Body of pancreas (tissue), 4 donors: ENCODE measurements at places on chromosomes 5 and 9. TPM values are rescaled to one million over a fixed set of nuclear protein-coding genes. Genes with fewer than 3 reads are reported as not detected.

DNA sequence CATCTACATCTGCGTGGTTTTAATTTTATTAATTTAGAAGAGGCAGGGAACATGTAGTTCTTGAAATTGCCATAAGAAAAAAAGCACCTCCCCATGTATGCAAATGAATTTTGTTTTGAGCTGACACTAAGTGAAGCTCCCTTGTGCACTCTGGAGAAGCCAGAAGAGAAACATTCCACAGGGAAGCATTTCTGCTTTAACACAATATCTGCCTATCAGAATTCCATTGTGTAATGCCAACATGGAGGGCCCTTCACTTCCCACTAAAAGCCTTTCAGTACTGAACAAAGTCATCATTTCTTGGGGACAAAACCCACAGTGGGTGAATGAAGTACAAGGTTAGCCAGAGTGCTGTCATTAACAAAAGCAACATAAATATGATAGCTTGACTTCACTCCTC, 59.7 kb downstream of the PRELID2 start:
- no peak for DNase-seq

The PCDHGA2 gene
- total RNA-seq = 2.0 TPM

DNA sequence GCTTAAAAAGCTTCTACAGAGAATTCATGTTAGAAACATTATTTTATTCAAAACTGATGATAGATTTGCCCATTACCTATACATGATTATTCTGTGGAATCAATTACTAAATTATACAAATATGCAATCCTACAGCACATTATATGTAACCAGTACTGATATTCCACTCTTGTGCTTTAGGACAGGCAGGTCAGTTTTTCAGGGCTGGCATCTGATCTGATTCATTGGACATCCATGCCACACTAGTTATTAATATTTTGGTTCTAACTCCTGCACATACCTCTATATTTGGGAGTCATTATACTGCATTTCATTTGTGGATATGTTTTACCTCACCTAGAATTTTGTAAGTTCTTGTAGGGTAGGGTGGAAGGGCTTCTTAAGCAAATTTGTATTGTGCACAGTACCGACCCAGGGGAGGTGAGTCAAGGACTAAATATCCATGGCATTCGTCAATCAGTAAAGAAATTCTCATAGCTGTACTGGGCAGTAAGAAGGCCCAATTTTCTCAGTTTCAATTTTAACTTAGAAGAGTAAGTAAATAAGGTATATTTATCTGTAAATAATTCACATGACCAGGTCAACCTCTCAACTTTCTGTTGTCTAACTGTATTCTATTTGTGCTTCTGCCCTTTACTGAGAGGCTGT, 33.5 kb downstream of the ELOVL7 start:
- no peak for DNase-seq

The LCN1 gene
- not detected for total RNA-seq

- DNase-seq = no peak
Measured at GRCh38 chr5:53378590-53379247, 101.7 kb upstream of the FST start.

- DNase-seq = no peak
Measured at GRCh38 chr5:54621709-54622108, 104.2 kb downstream of the SNX18 start.

GRCh38 chr5:111999286-111999685, 242.3 kb upstream of the NREP start:
- no peak for DNase-seq

DNA sequence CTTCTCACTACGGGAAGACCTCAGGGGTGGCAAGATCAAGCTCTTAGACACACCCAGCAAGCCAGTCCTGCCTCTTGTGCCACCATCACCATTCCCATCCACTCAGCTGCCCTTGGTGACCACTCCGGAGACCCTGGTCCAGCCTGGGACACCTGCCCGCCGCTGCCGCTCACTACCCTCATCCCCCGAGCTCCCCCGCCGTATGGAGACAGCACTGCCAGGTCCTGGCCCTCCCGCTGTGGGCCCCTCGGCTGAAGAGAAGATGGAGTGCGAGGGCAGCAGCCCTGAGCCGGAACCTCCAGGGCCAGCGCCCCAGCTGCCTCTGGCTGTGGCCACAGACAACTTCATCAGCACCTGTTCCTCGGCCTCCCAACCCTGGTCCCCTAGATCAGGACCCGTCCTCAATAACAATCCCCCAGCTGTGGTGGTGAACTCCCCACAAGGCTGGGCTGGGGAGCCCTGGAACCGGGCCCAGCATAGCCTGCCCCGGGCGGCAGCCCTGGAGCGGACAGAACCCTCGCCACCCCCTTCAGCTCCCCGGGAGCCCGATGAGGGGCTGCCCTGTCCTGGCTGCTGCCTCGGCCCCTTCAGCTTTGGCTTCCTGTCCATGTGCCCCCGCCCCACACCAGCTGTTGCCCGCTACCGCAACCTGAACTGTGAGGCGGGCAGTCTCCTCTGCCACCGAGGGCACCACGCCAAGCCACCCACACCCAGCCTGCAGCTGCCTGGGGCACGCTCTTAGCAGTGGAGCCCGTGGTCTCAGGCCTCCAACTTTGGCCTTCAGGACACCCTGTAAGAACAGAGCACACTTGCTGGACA, 4.1 kb downstream of the TESK1 start:
- DNase-seq = no peak

The NMUR2 gene
- not detected for total RNA-seq

DNA sequence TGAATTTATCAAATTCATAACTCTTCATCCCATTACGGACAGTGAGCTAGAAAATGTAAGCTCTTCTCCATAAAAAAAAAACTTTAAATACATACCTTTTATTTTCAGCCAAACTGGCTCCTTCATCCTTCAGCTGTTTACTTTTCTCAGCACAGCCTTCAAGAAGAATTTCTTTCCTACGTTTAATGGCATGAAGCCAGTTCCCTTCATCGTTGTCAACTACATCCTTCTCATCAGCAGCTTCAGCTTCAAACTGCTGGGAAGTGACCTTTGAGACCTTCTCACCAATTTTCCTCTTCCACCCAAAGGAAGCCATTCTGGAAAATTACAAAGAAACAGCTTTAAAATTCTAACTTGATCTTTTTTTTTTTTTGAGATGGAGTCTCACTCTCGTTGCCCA, 9.1 kb downstream of the TTC33 start:
- no peak for DNase-seq

GRCh38 chr5:148569948-148570347, 84.4 kb downstream of the HTR4 start:
- peak; percentile 47 for DNase-seq

The CWC27 gene
- total RNA-seq = 10.9 TPM

The PDCD1LG2 gene
- total RNA-seq = 0.99 TPM

DNA sequence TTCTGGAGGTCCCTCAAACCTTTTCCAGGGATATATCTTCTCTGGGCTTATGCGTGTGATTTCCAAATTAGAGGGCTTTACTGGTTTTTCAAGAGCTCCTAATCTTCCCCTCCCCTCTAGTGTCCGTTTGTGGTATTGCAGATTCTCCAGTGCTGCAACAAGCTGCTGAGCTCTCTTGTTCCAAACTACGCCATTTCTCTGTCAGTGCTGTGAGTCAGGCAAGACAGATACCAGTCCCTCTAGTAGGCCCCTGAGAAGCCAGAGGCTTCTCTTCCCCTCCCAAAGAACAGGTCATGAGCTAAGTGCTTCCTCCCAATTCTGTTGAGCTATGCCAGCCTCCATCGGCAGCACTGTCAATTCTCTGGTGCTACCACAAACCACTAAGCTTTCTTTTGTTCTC, 149.5 kb downstream of the FANCC start:
- peak; percentile 74 for DNase-seq

The GRXCR2 gene
- total RNA-seq = not detected

The LECT2 gene
- total RNA-seq = not detected

DNA sequence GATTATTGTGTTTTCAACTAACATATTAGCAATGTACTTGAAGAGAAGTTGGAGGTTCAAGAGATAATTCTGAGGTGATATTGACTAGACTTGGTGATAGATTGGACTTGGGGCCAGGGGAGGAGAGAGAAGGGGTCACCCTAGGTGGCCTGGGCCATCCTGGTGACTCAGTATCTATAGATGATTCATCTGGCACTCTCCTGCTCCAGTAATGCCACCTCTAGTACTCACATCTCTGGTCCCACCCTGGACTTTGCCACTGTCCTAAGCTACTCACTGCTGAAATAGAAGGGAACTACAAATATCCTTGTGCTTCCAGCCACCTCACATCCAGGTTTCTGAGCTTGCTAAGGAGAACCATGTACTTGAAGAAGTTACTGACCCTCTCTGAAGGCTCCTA, 249.9 kb downstream of the ARRDC3 start:
- no peak for DNase-seq

DNA sequence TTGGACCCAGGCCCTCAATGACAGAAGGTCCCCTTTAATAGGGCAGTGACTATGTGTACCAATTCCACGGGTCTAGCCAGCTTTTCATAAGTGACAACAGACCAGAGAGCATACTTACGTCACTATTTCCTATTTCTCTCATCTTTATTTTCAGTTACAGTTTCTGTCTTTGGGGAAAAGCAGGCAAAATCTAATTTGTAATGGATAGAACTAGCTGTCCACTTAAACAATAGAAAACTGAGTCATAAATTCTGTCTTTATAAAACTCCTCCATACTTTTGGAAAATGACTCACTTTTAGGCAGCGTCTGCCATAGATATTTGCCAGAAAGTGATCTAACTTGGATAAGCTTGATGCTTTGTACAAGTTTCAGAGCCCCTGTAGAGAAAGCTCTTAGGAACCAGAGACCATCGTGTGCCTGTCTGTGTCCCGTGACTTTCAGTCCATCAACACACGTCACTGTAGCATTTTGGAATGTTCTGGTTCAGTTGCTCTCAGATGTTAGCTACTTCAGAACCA, 101.9 kb downstream of the F2RL2 start:
- DNase-seq = no peak

DNA sequence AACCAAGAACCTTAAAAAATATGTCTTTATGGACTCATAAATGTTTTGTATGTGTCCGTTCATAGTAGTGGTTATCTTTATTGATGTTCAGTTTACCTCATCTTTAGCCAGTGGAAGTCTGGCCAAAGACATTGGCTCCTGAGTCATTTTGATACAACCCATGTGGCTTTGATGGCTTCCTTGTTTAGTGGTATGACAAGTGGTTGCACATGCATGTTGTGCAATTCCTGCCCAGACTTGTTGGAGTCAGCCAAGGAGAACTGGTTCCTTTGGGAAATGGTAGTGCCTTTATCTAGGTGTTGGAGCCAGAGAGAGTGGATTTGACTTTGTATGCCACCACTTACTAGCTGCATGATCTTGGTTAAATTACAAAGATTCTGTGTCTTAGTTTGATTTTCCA, 94.3 kb downstream of the RPS23 start:
- no peak for DNase-seq

DNA sequence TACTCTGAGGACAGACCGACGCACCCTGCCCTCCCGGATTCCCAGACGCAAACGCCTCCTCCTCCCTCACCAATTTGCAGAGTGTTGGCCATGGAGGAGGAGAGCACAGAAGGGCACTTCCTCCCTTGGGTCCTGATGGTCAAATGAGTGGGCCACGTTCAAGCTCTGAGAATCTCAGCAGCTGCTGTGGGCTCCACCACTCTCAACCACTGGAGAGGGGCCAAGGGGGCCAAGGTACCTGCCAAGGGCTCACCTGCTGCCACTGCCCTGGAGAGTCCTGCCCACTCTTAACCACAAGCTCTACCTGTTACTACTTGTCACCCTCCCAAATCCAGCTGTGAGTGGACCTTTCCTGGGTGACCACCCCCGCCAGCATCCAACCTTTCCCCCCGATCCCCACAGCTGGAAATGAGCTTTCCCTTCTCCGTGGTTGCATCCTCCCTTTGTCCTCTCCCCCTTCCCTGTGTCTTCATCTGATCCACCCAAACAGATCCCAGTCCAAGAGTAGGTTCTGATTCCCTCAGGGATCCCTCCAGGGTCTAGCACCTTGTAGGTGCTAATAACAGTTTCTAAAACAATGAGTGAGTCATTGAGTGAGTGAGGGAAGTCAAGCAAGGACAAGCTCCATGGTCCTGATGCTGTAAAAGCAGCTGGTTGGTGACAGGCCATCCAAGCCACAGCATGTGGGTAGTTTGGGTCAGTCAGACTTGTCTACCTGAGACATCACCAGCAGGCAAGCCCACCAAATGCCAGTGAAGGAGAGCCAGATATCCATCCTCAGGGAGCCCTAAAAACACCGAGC, 69.7 kb downstream of the FAM114A2 start:
- no peak for DNase-seq

DNA sequence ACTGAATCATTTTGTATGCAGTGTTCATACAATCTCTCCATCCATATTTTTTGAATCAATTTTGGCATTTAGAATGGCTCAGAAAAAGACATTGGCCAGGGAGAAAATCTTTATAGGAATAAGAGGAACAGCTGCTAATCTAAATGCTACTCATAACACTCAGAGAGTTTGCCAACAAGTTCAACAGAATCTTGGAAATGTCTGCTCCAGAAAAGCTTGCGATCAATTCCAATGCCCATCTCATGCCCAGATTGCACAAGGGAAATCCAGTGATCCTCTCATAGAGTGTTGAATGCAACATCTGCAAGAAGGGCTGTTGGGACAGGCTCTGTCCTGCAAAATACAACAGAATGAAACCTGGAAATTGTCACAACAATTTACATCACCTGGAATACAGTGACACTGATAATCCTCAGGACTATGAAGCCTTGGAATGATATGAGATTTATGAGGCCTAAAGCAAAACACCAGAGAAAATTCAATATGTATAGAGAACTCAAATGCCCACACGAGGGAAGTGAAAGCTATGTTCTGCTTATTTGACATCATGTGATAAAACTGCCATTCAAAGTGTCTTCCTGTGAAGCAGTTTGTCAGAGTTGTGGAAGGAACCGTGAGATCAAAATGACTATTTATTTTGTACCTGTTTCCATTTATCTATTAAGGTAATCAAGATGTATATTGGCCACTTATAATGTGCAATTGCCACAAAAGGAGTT, 190.1 kb downstream of the PARP8 start:
- peak; percentile 3 for DNase-seq

The POLR3G gene
- not detected for total RNA-seq

The GMCL2 gene
- total RNA-seq = not detected

GRCh38 chr9:25412646-25413045, 265.6 kb downstream of the TUSC1 start:
- no peak for DNase-seq

DNA sequence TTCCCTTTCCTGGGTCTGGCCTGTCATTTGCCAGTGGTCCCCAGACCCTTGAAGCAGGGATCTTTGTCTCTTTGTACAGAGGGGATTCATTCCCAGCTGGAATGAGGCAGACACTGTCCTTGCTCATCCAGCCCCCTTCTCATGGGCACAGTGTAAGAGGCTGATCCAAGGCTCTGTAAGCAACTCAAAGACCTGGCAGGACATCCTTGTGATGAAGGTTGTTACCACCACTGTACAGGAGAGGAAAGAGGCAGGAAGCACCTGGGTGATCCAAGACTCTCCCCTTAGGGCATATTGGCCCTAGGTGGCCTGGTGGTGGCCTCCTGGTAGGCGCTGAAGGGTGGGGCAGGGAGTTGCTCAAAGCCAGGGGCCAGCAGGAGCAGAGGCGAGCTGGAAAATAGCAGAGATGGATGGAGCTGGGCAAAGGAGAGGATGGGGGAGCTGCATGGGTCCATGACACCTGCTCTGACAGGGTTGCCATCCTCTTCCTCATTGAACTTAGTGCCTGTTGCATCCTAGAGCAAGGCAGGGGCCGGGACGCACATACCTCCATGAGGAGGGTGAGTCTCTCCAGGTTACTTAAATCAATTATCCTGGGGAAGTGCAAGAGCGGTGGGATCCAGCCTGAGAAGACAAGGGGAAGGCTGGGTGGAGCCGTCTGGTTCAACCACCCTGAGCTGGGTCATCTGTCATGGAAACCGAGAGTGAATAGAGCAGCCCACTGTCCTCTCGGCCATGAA, 9.8 kb upstream of the GADD45G start:
- DNase-seq = no peak

GRCh38 chr5:34667705-34668104, 11.6 kb downstream of the RAI14 start:
- DNase-seq = no peak

- DNase-seq = peak; percentile 35
Measured at GRCh38 chr5:157486861-157487260, 26.8 kb downstream of the NIPAL4 start.
